Bronchial epithelial cell (primary cell): ENCODE measurements at places on chromosomes 1 and 21.

DNA sequence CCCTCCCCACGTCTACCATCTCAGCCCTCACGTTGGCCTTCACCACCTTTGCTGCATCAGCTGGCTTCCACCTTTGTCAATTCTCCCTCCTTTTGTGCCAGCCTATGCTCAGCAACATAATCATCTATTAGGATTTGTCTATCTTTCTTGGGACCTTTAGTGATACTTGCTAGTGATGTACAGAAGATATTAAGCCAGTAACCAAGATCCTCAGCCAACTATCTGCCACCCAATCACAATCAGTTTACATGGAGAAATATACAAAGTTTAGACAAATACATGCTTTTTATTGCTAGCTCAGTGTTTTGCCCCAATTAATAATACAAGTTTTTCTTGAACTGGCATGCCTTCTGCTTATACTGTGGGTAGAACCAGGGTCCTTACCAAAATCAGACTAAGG, 172.3 kb downstream of the TPR start:
- no peak for DNase-seq

- DNase-seq: no peak
Measured at GRCh38 chr21:21226472-21226871, 228.3 kb downstream of the NCAM2 start.

DNA sequence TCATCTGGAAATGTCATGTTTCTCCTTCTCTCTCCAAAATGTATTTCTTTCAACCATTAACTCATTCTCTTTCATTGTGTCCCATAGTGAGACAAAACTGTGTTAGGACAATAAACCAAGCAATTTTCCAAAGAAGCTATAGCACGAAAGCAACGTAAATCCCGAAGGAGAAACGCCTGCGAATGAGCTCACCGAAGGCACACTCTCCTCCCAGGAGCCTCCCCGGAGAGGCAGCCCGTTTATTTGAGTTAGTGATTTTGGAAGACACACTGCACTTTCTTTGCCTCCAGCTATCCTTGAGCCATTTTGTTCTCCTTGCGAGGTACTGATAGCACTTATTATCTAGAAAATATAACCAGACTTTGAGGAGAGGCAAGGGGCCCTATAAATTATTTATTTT, 41.2 kb downstream of the RSPH1 start:
- DNase-seq: no peak

DNA sequence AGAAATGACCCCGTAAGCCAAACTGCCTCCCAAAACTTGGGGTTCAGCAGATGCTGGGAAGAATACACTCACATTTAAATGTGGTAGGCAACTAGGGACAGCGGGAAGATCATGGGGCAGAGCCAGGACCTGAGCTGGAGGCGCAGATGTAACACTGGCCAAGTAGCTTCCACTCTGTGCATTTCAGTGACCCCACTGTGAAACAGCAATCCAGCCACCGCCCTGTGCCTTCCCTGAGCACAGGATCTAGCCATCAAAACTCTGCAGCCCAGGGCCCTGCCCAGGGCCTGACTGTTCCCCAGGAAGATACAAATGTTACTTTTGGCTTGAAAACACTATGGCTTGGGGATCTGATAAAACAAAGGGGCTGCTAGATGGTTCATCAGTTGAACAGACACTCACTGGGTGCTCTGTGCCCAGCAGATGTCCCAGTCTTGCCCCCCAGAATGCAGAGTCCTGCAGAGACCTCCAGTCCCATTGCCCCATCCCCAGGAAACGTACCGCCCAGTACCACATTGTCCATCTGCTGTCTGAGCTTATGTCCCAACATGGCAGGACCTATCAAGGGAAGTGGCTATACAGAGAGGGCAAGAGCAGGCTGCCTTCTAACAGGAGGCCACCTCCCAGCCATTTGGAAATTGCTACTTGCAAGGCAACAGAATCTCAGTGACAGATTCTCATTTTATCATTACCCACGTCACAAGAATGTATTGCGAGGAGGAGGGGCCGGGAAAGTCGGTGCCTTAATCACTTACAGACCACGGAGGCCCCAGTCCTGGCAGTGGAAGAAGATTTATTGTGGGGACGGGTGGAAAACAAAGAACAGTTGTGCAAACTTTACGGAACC, 124.0 kb downstream of the DMRTB1 start:
- no peak for DNase-seq

- DNase-seq: no peak
Measured at GRCh38 chr21:26865857-26866256, 20.6 kb upstream of the ADAMTS1 start.

GRCh38 chr1:15756143-15757015, 2.2 kb upstream of the FBLIM1 start:
- DNase-seq: peak; percentile 58

GRCh38 chr1:26161415-26162219, 2.7 kb downstream of the FAM110D start:
- no peak for DNase-seq

DNA sequence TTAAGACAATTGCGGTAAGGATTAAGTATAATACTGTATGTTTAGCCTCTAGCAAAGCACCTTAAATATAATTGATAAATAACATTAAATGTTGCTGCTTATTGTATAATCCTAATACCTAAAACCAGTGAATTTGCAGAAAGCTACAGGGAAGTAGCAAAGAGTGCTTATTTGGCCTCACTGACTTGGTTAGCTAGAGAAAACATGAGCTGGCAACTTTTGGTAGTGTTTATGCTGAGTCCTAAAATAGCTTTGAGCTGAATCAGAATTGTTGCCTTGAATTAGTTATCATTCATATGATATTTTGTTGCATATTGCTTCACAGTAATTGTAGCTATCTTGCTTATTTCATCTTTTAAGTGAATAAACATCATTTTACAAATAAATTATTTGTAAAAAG, 3.5 kb downstream of the TRIM67 start:
- peak; percentile 69 for DNase-seq

GRCh38 chr1:33151116-33151515, 30.7 kb downstream of the TRIM62 start:
- DNase-seq: no peak

DNA sequence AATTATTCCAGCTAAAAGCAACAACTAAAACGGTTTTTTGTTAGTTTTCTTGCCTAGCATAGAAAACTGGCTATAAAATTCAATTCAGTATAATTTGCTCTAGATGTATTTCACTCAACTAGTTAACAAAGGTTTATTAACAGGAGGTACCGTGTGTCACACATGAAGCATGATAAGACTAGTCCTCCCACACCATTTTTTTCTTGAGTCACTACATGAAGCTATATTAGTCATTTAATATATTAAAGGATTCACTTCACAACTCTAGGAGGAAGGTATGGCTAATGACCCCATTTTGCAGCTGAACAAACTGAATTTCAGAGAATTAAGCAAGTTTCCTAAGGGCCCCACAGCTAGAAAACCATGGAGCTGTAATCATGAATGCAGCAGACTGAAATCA, 307.8 kb upstream of the USP25 start:
- peak; percentile 94 for DNase-seq

DNA sequence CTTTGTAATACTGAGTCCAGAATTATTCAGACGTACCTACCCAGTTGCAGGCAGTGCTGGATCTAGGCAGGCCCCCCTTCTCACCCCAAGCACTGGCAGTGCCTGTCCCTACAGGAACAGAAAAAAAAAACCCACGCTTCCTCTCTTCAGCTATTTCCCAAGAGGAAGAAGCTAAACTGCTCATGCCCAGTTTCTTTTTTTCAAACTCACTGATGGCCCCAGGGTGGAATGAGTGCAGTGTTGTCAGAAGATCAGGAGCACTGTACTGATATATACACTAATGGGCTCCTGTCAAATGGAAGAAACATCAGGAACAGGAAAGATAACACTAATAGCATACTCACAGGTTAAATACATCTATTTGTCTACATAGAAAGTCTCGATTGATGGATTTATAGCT, 28.2 kb upstream of the DOCK7 start:
- peak; percentile 95 for DNase-seq

GRCh38 chr1:212007886-212008285, 27.5 kb downstream of the INTS7 start:
- no peak for DNase-seq

GRCh38 chr1:165364568-165365133, 8.1 kb upstream of the LMX1A start:
- peak; percentile 91 for DNase-seq

GRCh38 chr1:246106342-246106763, 400.7 kb downstream of the SMYD3 start:
- DNase-seq: no peak

DNA sequence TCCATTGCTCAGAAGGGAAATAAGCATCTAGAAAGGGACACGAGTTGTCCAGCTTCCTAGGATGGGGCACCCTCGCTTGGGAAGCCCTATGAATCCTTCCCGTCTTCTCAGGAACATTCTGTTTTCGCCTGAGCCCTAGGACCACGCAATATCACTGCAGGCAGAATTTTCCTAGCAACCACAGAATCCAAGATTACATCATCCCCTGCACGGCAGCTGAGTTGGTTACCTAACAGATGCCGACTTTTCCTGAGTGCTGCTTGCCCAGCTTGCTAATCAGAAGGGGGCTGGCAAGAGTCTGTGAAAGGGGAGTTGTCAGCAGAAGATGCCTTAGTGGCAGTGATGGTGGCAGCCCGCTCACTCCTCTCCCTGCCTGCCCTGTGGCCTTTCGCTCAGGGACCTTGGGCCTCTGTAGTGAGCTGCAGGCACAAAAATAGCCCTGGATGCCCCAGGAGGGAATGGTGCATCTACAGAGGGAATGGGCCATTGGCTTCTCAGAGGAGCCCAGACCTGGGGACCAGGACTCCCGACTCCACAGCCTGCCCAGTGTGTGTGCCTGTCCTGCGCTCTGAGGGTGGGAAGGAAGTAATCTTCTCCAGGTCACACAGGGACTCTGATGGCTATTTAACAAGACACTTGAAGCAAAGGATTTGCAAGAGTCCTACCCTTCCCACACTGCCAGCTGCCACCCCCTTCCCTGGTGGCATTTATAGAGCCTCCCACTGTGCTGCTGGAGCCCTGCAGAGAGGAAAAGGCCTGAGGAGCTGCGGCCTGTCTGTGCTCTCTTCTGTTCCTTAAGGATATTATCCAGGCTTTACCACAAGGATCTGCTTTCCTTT, 28.9 kb upstream of the CLSTN1 start:
- no peak for DNase-seq

- peak; percentile 95 for DNase-seq
Measured at GRCh38 chr1:224498574-224499170, 64.1 kb upstream of the WDR26 start.

- DNase-seq: no peak
Measured at GRCh38 chr1:16393570-16394521, 26.8 kb downstream of the SZRD1 start.

DNA sequence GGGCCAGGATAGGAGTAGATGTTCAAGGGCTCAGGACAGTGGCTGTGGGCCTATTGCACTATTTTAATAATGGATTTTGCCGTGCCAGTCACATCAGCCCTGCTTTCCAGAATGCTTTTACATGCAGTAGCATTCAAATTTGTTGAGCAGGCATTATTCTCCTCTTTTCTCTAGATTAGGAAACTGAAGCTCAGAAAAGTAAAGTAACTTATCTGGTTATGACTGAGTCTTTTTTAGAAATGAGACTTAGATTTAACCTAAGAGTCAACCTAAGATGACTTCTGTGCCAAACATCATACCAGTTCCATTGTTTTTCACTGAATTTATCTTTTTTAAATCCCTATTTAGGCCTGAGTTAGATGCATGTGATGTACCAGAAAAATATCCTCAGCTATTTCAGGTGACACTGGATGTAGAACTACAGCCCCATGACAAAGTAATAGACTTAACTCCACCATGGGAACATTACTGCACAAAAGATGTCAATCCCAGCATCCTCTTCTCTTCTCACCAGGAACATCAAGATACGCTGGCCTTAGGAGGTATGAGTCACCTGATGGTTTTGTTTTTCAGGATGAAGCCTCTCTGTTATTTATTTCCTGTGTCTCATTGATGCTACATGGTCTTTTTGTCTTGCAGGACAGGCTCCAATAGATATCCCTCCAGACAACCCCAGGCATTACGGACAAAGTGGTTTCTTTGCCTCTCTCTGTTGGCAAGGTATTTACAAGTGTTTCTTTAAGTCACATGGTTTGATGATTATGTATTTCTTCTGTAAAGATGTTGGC, 31.4 kb upstream of the LEPR start:
- DNase-seq: peak; percentile 38

- DNase-seq: no peak
Measured at GRCh38 chr1:180029524-180030135, 75.0 kb downstream of the CEP350 start.

GRCh38 chr1:176504848-176505553, 42.0 kb downstream of the PAPPA2 start:
- no peak for DNase-seq

DNA sequence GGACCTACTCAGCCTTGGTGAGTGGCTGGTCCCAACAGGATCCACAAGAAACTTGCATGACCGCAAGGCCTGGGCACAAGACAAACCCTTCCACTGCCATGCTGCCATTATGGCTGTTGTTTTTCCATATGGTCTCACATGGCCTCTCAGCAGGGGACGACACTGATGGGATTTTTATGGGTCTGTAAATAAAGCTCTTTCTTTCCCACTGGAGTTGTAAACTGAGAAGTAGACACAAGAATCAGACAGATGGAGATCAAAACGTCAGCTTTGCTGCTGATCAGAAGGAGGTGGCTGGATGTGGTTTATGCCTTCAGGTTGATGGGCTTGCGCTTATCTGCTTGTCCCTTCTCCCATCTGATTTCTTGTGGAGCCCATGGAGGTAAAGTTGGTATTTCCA, 138.1 kb upstream of the KCNJ6 start:
- no peak for DNase-seq
